ENCODE measurements at places on chromosomes 2 and 18.

DNA sequence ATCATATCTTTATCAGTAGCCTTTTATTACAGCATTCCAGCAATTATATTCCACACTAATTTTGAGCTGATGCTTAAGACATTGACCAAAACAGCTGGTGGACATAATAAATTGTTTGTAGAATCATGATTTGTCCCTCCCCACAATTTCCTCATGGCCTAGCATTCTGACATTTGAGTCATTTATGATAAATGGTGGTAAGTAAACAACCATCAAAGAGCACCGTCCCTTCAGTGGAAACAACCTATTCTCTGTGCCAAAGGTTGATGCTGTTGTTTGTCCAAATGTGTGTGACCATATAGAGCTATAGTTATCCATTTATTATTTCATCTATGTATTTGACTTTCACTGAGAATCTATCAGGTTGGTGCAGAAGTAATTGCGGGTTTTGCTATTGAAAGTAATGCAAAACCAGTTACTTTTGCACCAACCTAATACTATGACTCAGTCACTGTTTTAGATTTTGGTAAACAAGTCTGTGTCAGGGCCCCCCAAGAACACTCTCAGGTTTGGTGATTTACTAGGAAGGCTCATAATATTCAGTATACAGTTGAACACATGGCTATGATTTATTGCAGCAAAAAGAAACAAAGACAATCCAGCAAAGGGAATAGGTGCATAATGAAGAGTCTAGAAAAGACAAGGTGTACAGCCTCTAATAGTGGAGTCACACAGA is 608.7 kb upstream of the REG3G start:
- DNase-seq, result no peak

- DNase-seq, result no peak
Measured at GRCh38 chr2:68428746-68429145, 38.3 kb downstream of the FBXO48 start.

DNA sequence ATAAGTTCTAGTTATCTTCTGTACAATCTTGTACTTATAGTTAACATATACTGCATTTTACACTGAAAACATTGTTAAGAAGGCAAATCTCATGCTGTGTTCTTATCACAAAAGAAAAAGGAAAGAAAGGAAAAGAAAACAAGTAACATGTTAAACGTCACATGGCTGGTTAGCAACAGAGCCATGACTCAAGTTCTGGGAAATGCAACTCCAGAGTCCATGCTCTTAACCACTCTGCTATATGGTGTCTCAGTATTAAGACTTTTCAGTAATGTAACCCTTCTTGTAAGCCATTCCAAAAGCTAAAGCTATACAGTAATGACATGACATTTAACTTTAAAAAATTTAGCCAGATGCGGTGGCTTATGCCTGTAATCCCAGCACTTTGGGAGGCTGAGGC is 181.4 kb downstream of the BARD1 start:
- DNase-seq, result no peak

GRCh38 chr2:205235434-205235833 is 446.9 kb upstream of the NRP2 start:
- no peak for DNase-seq

GRCh38 chr2:75570024-75570947 is 9.5 kb upstream of the EVA1A start:
- DNase-seq, result no peak

GRCh38 chr2:64990876-64991275 is 1.7 kb downstream of the SLC1A4 start:
- DNase-seq, result no peak

- no peak for DNase-seq
Measured at GRCh38 chr2:52210611-52211010, 1178.7 kb upstream of the NRXN1 start.

DNA sequence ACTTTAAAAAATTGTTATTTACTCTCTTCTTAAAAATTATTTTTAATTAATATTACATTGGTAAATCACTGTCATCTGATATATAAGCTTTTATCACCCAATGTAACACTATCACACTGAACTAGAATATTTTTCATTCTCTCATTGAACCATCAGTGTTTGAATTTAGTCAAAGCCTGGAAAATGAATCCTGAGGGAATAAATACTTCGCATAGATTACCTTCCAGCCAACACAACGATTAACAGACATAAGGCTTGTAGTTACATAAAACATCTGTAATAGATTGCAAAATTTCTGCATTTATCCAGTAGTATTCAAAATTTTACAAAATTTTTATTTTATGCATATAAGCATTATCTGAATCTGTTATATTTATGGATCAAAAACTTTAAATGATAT is 314.9 kb downstream of the ERBB4 start:
- no peak for DNase-seq

DNA sequence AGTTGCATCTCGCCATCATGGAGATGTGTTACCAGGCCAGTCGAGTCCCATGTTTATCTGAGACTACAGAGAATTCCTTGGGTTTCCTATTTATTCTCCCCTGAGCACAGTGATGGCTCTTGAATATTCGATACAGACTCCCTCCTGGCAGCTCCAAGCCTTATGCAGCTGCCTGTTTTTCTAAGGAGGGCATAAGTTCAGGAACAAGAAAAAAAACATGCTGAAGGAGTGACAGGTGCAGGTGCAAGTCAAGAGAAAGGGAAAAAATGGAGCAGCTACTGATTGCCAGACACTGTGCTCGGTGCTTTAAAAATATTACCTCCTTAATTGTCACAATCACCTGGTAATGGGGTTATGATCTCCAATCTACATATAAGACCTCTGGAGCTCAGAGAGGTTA is 177.2 kb upstream of the DPP10 start:
- DNase-seq, result no peak

GRCh38 chr2:174535757-174536703 is 49.2 kb upstream of the GPR155 start:
- no peak for DNase-seq

- no peak for DNase-seq
Measured at GRCh38 chr18:23032030-23032582, 99.0 kb downstream of the RBBP8 start.

GRCh38 chr2:153543635-153544071 is 65.1 kb upstream of the RPRM start:
- DNase-seq, result no peak

DNA sequence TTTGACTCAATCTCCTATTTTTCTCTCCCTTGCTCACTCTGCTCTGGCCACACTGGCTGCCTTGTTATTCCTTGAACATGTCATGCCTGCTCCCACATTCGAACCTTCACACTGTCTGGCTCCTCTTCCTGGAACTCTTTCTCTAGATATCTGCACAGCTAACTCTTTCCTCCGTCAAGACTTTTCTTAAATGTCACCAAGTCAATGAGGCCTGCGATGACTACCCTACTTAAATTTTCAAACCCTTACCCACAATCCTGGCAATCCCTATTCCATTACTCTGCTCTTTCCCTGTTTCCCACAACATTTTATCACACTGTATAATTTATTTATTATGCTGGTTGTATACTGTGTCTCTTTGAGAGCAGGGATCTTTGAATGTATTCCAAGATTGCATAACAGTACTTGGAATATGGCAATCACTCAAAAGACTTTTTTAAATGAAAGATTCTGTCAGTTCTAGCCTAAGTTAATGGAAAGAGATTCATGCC is 206.2 kb downstream of the SRBD1 start:
- DNase-seq, result no peak

- no peak for DNase-seq
Measured at GRCh38 chr2:128754246-128754724, 435.6 kb upstream of the HS6ST1 start.

DNA sequence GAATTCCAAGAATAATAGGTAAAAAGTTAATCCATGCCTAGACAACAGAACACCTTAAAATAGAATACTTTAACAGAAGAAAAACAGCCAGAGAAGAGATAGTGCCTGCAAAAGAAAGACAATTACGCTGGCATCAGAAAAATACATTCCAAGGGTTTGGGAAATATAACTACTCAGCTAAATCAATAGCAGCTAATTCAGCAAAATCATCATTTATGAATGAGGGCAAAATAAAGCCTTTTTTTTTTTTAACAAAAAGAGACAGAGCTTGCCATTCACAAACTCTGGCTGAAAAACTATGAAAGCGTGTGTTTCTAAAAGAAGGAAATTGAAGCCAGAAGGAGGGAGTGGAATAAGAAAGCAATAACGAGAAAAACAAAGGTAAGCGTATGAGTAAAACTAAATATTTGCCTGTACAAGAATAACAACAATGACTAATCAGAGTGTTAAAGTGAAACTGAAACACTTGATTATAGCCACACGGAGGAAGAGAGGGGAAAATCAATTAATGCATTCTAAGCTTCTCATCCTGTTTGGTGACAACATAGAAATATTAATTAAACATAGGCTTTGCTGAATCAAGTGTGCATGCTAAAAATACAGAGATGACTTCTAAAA is 90.2 kb downstream of the EHD3 start:
- DNase-seq, result no peak

DNA sequence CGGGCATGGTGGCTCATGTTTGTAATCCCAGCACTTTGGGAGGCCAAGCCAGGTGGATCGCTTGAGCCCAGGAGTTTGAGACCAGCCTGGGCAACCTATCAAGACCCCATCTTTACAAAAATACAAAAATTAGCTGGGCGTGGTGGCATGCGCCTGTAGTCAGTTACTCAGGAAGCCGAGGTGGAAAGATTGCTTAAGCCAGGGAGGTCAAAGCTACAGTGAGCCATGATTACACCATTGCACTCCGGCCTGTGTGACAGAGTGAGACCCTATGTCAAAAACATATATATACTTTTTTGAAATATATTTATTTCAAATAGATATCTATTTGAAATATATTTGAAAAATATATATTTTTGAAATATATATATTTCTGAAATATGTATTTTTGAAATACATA is 10.9 kb downstream of the OSBPL1A start:
- DNase-seq, result no peak

DNA sequence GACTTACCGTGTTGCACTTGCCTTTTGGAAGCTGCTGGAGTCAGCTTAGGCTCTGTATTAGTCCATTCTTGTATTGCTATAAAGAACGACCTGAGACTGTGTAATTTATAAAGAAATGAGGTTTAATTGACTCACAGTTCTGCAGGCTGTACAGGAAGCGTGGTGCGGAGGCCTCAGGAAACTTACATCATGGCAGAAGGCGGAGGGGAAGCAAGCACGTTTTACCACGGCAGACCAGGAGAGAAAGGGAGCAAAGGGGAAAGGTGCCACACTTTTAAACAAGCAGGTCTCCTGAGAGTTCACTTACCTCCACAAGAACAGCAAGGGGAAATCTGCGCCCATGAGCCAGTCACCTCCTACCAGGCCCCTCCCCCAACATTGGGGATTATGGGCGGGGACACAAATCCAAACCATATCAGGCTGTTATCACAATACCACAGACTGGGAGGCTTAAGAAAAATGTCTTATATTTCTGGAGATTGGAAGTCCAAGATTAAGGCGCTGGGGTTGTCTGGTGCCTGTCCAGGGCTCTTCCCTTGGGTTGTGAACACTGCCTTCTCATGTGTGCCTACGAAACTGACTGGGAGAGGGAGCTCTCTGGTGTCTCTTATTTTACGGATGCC is 3.6 kb upstream of the D2HGDH start:
- peak; percentile 35 for DNase-seq

GRCh38 chr18:57276829-57277228 is 75.5 kb upstream of the ST8SIA3 start:
- DNase-seq, result no peak

GRCh38 chr2:206158563-206159345 is 490 bp downstream of the NDUFS1 start:
- DNase-seq, result no peak

- no peak for DNase-seq
Measured at GRCh38 chr2:177275743-177276055, 11.2 kb upstream of the NFE2L2 start.

GRCh38 chr18:23689031-23689615 is at the start of gene LAMA3:
Gene LAMA3, plus strand, starts transcription at chr18:23689453. Its CDS starts 231 bp downstream, at chr18:23689684.
- DNase-seq, result peak; percentile 40

GRCh38 chr2:73297151-73297559 is 3.8 kb upstream of the EGR4 start:
- DNase-seq, result no peak

DNA sequence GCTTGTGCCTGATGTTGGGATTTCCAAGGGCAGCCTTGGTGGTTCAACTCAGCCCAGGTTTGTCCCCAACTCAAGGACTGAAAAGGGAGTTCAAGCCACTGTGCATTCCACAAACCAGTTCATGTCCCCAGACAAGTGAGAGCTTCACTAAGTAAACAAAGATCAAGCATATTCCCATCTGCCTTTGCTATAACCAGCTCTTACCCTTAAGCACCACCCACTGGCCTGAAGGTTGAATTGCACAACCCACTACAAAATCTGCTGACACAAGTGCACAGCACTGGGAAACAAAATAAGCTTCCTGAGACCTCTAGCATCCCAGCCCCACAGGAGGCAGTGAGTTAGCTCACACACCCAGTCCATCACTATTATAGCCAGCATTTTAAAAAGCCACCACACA is 516.7 kb downstream of the NR4A2 start:
- no peak for DNase-seq

DNA sequence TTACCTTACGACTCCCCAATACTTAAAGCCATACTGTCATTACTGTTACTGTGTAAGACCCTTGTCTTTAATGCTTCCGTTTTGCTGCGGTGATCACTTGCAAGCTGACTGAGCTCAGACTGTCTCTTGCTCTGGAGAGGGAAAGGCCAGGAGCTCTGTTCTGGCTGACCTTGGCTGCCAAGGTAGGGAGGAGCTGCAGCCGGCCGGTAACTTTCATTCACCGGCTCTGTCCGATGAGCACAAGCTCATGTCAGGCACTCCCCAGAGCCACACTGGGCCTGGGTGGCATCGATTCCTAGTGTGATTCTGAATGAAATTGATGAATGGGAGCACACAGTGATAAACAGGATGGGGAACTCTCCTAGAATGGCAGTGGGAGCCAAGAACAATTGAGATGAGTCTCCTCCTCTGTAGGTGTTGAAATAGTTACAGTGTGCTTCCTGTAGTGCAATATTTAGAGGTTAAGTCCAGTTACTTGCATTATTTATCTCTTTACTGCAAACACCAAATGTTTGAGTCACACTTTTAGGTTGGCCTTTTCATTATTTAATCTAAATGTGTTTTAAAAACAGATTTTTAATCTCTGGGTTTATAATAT is 100.9 kb downstream of the ATP9B start:
- no peak for DNase-seq

- no peak for DNase-seq
Measured at GRCh38 chr2:1642066-1642861, 102.1 kb downstream of the PXDN start.

GRCh38 chr2:205858881-205859441 is 176.7 kb downstream of the NRP2 start:
- no peak for DNase-seq
